ENCODE measurements at places on chromosomes 11 and 22. TPM values are rescaled to one million over a fixed set of nuclear protein-coding genes. Genes with fewer than 3 reads are reported as not detected.

VSIG10L2 gene
- 0.05 TPM for polyA plus RNA-seq

TMEM218 gene
- polyA plus RNA-seq, result 27.2 TPM

SLC17A6 gene
- not detected for polyA plus RNA-seq

- no peak for DNase-seq
Observed at GRCh38 chr11:10622957-10623791, 54.7 kb upstream of the LYVE1 start.

DNA sequence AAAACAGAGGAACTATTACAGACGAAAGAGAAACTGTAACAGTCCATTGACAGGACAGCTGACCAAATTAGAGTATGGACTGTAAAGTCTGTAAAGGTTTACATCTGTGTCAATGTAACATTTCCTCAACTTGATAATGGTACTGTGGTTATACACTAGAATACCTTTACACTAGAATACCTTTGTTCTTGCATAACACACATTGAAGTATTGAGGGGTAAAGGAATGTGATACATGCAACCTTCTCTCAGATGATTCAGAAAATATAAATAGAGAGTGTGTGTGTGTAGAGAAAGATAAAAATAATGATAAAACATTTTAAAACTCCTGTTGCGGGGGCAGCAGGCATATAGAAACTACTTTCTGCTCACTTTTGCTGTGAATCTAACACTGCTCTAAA is 5.6 kb upstream of the EEF1G start:
- DNase-seq, result no peak

- no peak for DNase-seq
Observed at GRCh38 chr11:75450826-75451821, 18.1 kb upstream of the KLHL35 start.
